ENCODE measurements at places on chromosomes 1 and 21.

DNA sequence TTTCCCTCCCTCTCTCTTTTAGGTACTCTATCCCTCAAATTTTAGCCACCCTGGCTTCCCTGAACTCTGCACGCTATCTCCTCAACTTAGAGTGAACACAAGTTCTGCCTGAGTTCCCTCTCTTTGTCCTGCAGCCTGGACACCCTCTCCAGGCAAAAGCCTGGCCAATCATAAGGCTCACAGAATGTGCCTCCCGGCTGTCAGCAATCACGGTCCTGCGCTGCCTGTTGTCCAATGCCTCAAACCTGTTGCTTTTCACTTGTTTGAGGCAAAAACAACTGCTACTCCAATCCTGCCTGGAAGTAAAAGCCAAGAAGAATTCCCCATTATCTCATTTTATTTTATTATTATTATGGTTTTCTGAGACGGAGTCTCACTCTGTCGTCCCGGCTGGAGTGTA lies 66.1 kb downstream of the LGR6 start:
- no peak for DNase-seq

DNA sequence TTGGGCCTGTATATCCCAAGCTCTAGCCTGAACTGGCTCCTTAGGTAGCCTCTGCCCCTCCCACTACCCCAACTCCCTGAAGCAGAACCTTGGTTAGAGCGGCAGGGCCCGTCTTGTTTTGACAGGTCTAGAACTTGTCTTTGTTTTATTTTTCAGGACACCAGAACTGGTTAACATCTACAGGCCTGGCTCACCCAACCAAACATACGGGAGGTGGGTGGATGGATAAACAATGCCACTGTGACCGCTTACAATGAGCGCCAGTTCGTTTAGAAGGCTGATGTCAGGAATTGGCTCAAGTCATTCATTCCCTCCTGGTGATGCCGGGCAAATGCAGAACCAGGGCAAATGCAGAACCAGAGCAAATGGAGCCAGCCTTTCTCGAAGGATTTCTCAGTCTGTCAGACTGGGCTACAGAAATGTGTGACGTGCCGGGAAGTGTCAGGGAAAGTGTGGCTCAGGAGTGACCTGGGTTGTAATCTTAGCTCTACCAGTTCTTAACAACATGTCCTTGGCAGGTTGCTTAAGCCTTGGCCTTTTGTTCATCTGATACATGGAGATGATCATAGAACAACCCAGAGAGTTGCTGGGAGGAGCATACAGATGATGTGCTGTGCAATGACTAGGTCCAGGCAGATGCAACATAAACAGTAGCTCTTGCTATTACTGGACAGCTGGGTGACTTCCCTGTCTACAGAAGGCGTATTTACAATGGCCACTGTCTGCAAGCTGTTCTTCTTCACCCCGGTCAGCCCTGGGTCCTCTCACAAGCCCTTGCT lies 30.5 kb upstream of the BTG2 start:
- DNase-seq: peak; percentile 40

GRCh38 chr1:48967318-48967717 lies 190.6 kb upstream of the BEND5 start:
- DNase-seq: no peak

DNA sequence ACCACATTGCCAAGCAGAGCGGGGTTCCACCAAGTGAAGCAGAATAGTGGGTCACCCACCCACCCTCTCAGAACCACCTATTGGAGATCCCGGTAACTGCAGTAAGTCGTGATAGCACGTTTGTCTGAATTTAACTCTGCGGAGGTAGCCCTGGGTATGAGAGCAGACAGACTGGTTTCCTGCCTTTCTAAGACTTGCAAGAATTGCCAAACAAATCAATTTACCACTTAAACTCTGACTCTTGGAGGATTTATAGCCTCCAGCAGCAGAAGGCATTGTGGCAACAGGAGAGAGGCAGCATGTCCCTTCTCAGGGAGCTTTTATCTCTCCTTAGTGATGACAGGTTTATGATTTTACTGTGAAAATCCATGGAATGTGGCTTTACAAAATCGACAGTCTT lies 287.9 kb upstream of the FMN2 start:
- no peak for DNase-seq

DNA sequence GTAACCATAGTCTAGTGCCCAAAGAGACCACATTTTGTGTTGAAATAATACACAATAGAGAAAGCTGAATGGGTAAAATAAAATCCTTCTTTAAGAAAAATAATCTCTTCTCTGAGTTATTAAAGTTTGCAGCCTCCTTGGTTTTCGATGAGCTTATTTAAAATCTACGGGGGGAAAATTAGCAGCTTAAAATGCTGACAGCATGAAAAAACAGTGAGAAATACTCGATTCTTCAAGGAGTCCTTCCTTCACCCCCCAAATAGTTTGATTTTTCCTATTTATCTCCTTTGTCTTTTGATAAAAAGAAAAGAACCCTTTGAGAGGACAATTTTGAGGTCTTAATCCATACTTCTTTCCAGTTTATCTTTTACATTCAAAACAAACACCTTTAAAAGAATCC lies 394.0 kb upstream of the B3GALT2 start:
- no peak for DNase-seq

- no peak for DNase-seq
These were observed 31.2 kb upstream of the ZNF678 start for GRCh38 chr1:227532019-227532619.

DNA sequence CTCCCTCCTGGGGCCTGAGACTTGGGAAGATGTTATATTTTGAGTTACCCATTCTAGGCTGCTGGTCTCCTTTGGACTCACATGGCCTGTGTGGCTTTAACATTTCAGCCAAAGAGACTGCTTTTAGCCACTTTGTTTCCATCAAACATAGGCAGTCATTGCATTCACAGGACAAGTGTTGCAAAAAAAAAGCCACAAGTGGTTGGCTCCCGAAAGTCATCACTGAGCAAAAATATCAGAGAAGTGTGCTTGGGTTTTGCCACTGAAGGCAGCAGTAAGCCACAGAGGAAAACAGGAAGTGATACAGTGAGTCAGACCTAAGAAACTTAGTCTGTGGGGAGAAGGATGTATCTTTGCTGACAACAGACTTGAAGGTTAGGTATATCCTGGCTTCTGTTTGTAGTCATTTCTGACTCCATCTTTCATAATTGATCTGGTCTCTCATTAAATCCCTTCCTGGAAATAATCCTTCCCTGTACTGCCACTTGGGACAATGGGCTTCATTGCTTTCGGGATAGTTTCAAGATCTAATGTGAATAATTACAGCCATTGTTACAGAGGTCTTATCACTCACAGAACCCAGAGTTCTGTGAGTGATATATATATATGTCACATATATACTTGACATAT lies 80.9 kb downstream of the COLGALT2 start:
- no peak for DNase-seq

- no peak for DNase-seq
These were observed 156.7 kb downstream of the BRINP3 start for GRCh38 chr1:190320952-190321351.

DNA sequence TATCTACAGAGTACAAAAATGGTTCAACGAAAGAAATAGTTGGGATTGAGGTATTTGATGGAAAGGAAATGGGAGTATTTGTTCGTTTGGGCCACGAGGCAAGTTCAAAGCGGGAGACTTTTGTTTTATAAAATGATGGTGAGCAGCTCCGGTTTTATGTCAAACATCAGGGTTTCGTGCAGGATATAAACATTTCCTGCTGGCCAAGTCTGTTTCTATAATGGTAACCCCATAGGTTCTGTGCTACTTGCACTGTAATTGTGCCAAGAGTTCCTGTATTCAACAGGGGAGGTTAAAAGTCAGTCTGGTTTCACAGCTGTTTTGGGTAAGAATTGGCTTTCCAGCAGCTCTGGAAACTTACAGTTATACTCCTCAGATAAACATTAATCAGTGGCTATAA lies 290.3 kb upstream of the NRIP1 start:
- DNase-seq: no peak

DNA sequence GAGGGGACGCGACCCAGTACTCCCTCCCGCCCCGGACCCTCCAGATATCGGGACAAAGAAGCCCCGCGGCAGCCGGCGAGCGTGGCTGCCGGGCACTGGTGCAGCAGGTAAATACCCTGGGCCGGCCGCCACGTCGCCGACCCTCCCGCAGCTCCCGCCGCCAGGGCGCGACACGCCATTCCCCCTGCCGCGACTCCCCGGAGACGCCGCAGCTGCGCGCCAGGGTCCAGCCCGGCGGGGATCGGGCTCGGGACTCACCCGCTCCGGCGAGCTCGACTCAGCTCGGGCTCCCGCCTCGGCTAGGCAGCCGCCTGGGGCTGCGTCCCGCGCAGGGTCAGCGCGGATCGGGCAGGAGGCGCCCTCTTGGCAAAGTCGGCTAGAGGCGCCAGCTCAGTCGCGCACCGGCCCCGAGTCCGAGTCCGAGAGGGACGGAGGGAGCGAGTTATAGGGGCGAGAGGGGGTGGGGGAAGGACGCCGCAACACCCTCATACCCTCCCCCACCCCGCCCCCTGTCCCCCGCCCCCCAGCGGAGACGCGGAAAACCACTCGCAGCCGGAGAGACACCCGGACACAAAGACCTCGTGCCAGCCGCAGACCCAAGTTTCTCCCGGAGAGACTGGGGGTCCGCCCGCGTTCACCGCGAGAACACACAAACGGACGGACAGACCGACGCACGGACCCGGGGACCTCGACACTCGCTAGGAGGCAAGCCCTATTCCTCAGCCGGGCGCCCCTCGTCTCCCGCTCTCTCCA lies 985 bp downstream of the SYT6 start:
- DNase-seq: no peak

- no peak for DNase-seq
These were observed 72.7 kb downstream of the SLC66A1 start for GRCh38 chr1:19384772-19385187.

DNA sequence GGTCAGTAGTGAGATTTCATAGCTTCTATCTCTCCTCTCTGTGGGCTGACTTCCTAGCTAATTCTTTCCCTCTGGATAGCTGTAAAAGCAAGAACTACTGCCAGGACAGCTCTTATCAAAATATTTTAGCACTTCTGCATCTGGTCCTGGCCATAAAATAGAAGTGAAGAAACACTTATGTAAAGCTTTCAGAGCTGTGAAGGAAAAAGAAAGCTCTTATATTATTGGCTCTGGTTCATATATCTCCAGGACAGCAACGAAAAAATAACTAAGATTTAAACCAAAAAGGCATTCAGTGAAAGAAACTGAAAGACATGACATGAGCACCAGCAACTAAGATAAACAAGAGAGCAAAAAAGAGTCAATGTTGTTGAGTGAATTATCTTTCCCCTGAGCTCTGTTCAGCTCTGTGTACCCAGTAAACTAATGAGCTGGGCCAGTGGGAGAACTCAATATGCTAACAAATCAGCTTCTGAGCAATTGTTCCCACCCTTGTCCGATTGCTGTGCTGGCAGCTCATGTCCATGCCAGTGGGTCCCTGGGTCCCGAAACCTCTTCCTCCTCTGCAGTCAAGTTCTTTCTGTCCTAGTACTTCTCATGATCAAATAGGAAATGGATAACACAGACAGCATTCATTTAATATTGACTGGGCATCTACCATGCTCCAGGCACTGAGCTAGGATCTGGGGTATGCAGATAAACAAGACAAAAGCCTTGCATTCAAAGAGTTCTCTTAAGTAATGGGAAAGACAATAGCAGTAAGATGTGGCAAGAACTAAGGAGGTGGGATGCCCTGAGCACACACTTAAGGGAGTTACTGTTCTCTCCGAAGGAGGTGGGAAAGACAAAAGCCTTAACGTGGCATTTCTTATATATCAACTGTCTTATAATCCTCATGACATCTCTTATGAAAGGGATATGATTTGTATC lies 45.3 kb upstream of the MAN1A2 start:
- DNase-seq: no peak

- no peak for DNase-seq
These were observed 168.6 kb downstream of the IER5 start for GRCh38 chr1:181257117-181257516.

GRCh38 chr1:8373581-8374241 lies 55.8 kb downstream of the SLC45A1 start:
- no peak for DNase-seq

DNA sequence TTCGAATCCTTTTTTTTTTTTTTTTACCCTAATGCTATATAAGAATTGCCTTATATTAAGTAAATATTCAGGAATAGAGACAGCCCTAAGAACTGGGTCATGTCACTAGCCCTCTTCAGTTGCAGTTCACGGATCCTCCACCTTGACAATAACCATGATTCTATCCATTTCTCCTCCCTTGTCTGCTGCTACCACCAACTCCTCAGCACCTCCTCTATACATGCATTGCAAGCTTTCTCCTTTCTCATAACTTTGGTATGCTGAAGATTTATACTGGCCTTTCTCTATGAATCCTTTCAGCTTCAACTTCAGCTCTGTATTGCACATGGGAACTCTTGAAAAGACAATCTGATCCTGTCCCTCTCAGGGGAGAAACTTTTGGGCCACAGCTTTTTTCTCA lies 14.3 kb upstream of the DR1 start:
- DNase-seq: no peak

GRCh38 chr1:108845446-108845845 lies 11.4 kb downstream of the AKNAD1 start:
- no peak for DNase-seq

DNA sequence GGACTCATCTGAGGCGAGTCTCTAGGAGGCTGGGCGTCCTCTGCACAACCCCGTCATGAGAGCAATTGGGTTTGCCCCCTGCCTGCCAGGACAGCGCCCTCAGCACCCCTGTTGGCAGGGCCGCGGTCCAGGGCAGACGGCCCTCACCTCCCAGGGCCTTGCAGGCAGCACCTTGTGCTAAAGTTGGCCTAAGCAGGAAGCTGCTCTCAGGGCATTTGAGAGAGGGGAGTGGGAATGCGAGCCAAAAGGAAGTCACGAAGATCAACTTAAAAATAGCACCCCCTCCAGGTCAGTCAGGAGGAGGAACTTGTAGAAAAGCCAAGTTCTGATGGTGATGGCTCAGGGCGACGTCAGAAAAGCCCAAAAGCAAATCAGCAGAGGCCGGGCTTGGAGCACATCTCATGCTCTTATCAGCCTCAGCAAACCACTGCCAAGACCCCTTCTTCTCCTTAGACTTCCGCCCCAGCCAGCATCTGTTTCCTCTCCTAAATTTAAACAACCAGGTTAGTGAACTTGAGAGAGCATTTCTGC lies 12.6 kb upstream of the ADORA3 start:
- DNase-seq: peak; percentile 54
